ENCODE measurements at places on chromosomes 7 and 10.

DNA sequence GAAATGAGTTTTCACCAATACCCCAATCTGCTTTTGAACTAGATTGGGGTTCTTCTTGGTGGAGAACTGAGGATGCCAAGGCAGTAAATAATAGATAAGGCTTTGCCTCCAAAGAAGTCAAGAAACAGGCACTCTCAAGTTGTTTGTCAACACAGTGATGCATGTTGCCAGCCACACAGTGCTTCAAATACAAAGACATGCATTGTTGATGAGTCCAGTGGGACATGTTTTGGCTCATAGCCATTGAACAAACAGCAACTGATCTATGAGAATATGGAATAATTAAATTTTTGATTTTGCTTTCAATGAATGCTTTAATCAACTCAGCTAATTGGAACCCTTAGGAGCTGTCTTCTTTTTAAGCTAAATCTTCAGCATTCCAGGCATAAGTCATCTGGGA, 346.4 kb downstream of the THSD7A start:
- no peak for DNase-seq

DNA sequence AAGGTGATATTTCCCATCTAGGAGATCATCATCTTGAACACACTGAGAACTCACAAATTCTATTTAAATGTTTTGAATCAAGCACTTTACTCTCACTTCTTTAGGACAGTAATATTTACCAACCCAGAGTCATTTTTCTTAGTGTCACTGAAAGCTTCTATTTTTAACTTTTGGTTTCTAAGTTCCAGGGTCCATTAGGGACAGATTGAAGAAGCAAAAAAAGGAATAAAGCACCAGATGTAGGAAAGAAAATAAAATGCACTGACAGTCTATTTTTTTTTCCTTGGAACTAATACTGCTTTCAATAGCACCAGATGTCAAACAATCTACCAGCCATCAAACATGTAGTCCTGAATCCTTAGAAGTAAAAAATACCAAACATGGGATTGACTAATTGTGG, 526.7 kb upstream of the LRRN3 start:
- DNase-seq: no peak

- no peak for DNase-seq
These were observed 25.7 kb upstream of the GRB10 start for GRCh38 chr7:50808282-50808888.

DNA sequence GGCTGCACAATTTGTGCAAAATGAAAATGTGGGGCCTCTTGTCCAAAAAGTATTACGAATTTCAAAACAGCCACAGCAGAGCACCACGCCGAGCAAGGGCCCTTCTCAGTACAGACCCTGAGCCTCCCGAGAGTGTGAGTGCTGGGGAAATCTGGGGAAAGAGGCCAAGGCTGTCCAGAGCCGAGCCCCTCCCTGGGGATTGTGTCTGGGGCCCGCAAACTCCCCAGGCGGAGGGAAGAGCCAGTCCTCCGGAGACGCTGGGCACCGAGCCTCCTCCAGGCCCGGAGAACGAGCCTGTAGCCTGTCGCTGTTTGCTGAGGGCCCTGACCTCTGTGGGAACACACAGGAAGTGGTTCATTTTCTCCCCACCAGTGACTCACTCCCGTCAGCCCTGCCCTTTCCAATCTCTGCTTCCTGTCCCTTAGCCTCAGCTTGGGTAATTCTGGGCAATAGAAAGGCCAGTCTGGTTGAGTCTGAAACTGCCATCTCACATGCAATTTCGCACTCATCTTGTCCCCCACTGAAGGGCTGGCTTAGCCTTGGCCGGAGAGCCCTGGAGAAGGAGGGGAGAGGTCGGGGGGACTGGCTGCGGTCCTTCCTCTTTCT, 19.5 kb upstream of the GNA12 start:
- no peak for DNase-seq

DNA sequence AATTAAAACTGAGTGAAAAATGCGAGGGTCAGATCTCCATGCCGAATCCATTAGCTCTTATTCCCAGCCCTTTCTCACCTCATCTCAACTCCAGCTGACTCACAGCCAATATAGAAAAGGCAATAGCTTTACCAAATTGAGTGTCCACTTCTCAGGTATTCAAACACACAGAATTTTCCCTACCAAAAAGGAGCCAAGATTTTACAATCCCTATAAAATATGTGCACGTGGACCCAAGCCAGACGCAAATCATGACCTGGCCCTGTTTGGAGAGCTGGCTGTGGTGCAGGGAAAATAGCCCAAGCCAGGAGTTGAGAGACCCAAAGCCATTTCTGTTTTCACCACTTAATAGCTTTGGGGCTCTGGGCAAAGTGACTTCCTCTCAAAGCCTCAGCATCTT, 379.7 kb upstream of the AUTS2 start:
- DNase-seq: no peak

GRCh38 chr7:142956951-142957623, 5.1 kb downstream of the KEL start:
- no peak for DNase-seq

DNA sequence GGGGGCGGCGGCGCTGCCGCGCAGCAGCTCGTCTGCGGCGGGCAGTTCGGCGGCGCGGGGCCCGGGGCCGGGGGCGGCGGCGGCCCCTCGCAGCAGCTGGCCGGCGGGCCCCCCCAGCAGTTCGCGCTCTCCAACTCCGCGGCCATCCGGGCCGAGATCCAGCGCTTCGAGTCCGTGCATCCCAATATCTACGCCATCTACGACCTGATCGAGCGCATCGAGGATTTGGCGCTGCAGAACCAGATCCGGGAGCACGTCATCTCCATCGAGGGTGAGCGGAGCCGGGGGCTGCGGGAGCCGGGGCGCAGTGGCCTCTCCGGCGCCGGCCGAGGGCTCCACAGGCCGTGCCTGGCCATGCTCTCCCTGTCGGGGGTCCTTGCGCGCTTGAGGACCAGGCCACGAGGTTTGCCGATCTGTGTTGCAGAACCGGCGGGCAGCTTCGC, 548 bp downstream of the AGAP3 start:
- DNase-seq: no peak

All from NCI-H187 treated with DMSO at 0.1 percent for 48 hours (cell line).